ENCODE measurements at places on chromosomes 4 and X.

DNA sequence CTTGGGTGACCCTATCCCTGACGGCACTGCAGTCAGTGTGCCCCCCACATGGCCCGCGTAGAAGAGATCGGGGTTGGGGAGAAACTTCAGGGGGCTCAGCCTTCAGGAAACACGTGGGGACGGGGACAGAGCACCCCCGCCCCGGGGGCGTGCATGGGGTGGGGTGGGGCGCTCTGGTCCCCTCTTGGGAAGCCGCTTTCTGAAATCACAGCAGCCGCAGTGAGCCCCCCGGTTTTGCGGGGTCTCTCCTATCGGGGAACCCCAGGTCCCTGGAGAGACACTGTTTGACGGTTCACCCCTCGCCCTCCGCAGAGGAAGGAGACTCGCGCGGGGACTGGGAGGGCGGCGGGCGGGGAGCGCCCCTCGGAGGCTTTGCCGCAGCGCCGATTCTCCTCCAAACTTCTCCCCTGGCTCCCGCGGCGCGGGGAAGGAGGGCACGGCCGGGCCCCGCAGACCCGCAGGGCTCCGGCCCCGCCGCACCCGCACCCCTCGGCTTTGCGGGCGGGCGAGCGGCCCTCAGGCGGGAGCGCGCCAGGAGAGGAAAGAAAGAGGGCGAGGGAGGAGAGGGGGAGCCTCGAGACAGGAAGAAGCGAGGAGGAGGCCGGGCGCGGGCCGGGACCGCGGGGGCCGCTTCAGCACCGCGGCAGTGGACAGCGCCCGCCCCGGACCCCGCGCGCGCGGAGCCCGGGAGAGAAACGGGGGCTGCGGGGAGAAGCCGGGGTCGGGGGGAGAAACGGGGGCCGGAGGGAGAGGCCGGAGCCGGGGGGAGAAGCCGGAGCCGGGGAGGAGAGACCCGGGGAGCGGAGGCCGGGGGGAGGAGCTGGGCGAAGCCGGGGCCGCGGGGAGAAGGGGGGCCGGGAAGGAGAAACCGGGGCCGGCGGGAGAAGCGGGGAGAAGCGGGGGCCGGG, 612 bp downstream of the CPLX1 start:
- DNase-seq = no peak

GRCh38 chrX:133608406-133608805, 193.1 kb upstream of the GPC4 start:
- no peak for DNase-seq

- no peak for DNase-seq
Observed at GRCh38 chrX:74160358-74160757, 143.6 kb upstream of the ZCCHC13 start.

GRCh38 chr4:52588097-52588496, 71.0 kb downstream of the USP46 start:
- no peak for DNase-seq

- DNase-seq = no peak
Observed at GRCh38 chr4:108320061-108320460, 151.3 kb upstream of the LEF1 start.

DNA sequence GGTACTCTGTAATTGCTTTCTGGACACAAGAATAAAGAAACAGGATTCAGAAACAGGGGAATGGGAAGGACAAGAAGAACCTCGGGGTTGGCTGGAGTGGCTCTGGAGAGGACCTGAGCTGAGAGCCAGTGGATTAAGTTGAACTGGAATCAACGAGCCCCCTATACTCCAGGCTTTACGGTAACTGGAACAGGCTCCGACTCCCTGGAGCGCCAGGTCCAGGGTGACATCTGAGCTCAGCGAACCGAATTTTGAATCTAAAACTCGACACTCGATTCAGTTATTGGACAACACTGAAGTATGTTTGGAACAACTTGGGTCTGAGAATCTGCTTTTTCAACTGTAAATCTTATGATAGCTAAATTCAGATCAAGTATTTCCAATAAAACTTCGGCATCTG, 23.9 kb downstream of the HMX1 start:
- no peak for DNase-seq

GRCh38 chr4:78864405-78865024, 74.7 kb downstream of the PAQR3 start:
- DNase-seq = no peak

DNA sequence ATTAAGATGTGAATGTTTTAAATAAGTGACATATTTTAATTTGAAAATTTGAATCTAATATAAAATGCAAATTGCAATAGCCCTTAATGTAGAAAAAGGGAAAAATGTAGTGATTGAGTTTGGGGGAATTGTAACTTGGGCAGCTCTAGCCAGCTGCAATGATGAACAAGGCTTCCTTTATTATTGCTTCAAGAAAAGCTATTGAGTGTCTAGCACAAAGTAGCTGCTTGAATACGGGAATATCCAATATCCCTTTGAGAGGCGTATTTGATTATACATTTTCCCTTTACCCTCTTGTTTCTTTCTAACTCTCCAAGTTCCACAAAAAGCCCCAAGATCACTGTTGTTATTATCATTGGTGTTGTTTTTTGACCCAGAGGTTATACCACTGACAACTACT, 21.8 kb downstream of the IL1RAPL1 start:
- no peak for DNase-seq

DNA sequence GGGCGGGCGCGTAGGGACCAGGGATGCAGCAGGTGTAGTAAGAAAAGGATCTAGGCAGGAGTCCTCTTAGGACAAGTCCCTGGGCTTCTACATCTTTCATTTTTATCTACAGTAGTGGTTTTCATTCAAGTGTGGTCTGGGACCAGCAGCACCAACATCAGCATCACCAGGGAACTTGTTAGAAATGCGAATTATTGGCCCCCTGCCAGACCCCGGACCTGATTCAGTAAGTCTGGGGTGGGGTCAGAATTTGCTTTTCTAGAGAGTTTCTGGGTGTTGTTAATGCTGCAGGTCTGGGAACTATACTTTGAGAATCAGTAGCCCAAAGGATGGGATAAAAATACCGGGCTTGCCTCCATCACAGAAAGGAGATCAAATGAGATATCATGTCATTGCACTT, 1.3 kb upstream of the PCYT1B start:
- DNase-seq = no peak

GRCh38 chr4:98583265-98583664, 75.1 kb downstream of the TSPAN5 start:
- no peak for DNase-seq

- no peak for DNase-seq
Observed at GRCh38 chr4:42480281-42480680, 83.0 kb downstream of the SHISA3 start.

DNA sequence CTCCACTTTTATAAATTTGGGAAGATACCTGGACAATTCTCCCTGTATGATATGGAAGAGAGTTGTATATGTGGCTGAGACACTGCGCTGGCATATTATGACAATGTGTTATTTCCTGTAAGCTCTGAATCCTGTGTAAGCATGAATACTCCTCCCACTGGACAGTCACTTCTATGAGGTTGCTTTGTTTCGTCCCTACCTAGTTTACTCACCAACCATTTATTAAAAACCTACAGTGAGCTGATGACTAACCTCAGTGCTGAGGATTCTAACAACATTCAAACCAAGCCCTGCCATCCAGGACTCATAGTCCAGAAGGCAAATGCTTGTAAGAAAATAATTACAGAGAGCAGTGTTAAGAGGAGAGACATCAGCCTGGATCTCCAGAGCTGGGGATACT, 1632.9 kb upstream of the TENM3 start:
- DNase-seq = no peak

- DNase-seq = no peak
Observed at GRCh38 chr4:42607011-42607726, 49.7 kb downstream of the ATP8A1 start.

DNA sequence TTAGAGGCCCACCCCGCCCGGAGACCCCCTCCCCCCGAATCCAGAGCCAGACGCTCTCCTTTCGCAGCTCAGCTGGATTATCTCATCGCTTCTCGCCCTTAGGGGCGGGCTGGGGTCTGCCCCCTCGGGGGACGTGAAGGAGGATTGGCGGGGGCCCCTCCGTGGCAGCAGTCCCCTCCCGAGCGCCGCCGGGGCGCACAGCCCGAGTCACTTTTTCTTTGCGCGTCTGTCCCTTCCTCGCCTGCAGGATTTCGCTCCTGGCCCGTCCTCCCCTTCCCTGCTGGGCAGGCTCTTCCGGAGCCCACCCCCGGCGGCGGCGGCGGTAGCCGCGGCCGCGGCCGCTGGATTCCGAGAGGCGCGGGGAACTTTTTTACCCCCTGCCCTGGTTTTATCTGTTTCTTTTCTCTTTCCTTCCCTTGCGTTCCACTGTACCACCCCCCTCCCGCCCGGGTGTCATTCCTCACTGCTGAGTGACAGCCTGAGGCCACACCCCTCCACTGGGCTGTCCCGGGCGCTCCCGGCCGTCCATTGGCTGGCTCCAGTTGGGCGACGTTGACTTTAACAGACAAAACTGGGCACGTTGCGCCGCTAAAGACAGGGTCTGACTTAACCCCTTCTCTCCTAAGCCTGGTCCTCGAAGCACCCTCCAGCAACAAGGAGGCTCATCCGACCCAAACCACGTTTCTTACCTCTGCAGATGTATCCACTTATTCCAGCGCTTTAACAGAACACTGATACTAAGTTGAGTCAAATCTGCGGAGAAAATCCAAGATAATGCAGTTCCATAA, 492 bp upstream of the NKX3-2 start:
- peak; percentile 11 for DNase-seq

Data from hypothalamus (tissue), 51 donors.